ENCODE measurements at places on chromosomes 6 and 20.

- DNase-seq = peak; percentile 19
These were observed 647.9 kb upstream of the AGPAT4 start for GRCh38 chr6:161921602-161922395.

DNA sequence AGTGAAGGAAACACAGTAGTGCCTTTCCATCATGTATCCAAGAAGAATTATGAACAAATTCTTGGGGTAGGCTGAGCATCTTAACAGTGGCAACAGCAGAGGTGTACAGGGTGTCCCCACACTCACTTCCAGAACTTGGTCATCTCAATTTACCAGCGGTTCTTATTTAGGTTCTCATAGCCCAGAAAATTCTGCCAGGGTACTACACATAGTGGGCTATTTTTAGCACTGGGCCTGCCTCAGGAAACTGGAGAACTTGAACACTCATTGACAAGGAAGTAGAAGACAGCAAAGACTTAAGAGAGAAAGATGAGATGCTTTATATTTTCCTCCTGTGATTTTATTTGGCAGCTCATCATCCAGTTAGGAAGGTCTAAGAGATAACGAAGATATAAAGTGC is 71.8 kb upstream of the PHIP start:
- DNase-seq = no peak

DNA sequence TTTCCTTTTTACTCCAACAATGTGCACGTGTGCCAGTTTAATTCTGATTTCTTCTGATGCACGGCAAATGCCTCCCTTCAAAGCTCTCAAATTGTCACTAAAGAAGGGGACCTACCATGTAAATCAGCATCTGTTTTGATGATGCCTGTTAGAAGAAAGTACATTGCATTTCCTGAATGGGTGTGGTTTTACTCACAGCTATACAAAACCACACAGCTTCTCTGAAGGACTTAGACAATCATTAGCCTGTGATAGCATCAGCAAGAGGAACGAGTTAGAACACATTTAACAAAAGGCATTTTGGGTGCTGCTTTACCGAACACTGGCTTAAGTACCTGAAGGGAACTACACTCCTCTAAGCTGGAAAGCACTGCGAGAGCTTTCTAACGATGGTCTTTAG is 109.4 kb downstream of the ATXN1 start:
- no peak for DNase-seq

DNA sequence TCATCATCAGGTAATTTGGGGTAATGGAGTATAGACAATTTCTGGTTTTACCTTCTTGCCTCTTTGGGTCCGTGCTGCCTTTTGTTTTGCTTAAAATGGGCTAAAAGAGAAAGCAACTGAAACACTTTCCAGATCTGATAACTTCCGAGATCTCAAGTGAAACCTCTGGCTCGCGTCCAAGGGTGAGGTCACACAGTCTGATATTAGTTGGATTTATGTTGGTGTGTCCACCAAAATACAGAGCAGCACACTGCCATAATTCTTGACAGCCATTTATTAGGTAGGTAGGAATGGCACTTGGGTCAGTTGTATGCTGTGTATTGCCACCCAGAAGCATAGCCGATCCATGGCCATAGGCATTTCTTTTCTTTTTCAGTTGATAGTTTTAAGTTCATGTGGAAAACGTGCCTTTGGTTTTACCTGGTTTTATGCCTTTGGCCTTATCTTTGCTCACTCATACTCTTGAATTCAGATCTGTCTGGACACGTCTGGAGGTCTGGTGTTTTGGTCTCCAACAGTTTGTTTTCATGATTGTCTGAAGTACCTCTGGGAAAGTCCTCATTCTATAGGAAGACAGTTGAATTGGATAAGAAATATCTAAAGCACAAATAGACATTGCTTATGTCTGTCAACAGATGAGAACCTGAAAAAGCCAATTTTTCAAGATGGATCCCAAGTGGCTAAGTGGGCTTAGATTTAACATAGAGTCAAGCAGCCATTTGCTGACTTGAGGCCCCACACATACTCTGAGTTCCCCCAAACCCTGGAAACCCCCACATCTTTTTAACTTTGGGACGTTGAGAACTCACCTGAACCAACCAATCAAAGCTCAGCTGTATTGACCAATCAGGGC is 320.8 kb downstream of the SOX4 start:
- DNase-seq = peak; percentile 61

GRCh38 chr6:106072501-106073090 is 13.5 kb upstream of the PRDM1 start:
- no peak for DNase-seq

DNA sequence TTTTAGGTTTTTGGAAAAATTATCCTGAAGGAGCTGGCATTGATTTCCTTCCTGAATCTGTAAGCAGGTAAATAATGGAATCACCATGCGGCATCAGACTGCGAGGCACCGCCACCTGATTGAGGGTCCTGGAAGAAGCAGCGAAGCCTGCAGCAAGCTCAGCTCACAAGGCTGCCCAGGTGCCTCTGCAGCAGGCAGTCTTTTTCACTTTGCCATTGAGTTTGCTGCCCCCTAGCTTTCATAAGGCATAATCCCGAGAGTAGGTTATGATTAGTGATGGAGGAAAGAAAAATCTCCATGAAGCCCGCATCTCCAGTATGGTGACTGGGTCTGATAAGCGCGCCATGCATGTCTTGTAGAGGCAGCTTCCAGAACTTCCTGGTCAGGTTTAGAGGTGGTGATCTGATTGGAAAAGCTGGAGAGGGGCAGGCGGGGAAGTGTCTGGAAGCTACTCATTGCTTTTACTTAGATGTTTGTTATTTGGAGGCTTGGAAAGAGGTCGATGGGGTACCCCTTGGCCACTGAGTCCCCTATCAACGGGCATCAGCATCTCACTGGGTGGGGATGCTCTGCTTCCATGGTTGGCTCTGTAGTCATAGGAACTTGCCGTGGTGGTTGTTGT is 26.7 kb downstream of the IYD start:
- peak; percentile 61 for DNase-seq

- DNase-seq = peak; percentile 68
These were observed 65.0 kb upstream of the IFNGR1 start for GRCh38 chr6:137283940-137284810.

DNA sequence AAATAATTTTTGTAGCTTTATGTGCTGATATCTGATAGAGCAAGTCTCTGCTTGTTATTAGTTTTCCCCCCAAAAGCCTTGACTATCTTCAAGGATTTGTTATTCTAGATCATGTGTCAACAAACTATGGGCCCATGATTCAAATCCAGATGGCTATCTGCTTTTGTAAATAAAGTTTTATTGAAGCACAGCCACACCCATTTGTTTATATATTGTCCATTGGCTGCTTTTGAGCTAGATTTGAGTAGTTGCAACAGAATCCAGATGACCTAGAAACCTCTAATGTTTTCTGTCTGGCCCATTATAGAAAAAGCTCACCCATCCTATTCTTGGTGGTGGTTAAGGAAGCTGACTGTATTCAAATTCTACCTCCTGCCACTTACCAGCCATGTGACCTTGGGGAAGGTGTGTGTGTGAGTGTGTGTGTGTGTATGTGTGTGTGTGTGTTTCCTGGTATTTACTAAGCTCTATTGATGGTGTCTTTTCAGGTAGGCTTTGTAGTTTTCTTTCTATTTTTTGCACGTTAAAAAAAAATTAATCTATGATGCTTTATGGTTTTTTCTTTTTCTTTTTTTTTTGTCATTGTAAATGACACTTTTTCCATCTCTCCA is 1.3 kb upstream of the GTSF1L start:
- DNase-seq = no peak

DNA sequence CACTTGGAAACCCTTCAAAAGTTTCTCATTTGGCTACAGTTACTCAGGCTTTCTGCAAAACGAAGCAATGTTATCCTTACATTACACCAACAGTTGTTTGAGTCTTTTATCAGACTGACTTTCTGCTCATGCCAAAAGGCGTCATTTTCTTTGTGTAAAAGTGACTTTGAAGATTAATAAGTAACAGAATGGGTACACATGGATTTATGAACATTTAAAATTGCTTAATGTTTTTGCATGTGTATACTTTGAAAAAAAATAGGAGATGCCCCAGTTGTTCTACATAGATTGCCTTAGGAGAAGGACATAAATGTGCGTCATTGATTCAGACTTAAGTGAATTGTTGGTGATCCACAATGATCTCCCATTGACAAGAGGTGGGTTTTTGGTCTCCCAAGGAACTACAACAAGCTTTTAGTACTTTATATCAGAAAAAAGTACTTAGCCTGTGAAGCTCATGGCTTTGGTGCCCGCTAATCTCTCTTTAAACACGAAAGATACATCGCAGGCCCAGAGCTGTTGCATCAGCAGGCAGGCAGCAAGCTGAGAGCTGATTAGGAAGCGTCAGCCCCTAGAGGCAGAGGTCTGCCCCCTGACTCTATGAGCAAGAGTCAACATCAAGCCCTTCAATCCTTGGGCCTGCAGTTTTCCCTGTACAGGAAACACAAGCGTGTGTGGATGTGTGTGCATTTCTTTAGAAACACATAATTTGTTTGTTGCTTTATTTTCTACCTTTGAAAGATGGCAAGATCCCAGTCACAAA is 45.9 kb downstream of the SLC22A3 start:
- DNase-seq = no peak

DNA sequence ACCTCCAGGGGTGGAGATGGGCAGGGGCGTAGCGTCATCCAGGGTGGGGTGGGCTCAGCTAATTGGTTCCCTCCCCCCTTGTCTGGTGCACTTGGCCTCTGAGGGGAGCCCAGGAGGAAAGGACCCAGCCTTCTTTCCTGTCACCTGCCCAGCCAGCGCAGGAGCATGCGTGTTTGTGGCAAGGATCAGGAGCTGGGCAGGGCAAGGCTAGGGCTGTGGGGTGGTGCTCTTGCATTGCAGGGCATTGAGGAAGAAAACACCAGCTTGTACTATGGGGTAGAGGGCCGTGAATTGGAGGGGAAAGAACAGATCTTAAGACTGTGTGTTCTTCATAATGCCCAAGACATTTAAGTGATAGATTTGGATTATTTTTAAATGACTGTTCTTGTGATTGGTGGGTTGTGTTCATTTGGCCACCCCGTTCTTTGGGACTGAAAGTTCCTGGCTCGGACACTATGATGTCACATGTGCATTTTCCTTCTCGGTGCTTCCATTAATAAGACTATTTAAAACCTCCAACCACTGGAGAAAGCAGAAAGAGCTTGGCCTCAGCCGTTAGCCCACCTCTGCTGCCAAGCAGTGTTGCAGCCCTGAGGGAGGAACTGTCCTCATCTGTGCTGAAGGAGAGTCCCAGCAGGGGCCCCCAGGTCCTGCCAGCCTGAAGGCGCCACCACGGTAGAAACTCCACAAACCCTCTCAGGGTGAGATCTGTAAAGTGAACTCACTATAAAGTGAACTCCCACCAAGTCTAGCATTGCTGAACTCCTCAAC is 136.2 kb upstream of the INSM1 start:
- DNase-seq = no peak

DNA sequence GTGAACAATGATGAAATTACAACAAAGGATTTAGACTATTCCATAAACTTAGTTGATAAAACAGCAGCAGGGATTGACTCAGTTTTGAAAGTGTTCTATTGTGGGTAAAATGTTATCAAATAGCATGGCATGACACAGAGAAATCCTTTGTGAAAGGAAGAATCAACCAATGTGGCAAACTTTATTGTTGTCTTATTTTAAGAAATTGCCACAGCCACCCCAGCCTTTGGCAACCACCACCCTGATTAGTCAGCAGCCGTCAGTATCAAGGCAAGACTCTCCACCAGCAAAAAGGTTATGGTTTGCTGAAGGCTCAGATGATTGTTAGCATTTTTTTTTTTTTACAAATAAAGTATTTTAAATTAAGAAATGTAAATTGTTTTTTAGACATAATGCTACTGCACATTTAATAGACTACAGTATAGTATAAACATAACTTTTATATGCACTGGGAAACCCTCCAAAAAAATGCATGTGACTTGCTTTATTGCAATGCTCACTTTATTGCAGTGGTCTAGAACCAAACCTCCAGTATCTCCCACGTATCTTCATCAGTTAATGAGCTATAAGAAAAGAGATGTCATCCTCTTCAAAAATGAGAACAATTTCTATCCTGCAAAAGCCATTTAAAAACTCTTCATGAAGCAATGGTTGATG is 162.7 kb downstream of the SOBP start:
- DNase-seq = no peak

DNA sequence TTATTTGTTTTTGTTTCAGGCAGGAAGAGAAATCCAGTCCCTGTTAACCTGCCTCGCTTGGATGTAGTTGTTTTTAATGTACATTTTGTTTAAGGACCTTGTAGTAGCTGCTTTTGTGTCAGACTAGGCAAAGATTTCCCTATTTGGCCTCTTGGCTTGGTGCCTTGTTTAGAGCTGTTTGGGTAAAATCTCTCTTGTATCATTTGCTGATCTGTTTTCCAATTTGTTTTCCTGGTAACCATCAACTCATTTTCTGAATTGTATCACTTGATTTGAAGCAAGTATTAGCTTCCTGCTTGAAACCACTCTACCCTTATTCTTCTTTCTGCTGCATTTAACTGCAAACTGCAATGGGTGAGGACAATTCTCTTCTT is 160.7 kb downstream of the ZFAND3 start:
- peak; percentile 86 for DNase-seq

- no peak for DNase-seq
These were observed 24.9 kb downstream of the DSE start for GRCh38 chr6:116395647-116396046.

All from muscle of leg (tissue), 16 donors.